ENCODE measurements at places on chromosomes 4 and X.

- no peak for DNase-seq
Observed at GRCh38 chr4:76210452-76210851, 3.2 kb downstream of the SCARB2 start.

GRCh38 chr4:152436384-152436783, 99.5 kb downstream of the FBXW7 start:
- no peak for DNase-seq

- no peak for DNase-seq
Observed at GRCh38 chrX:39473812-39474211, 623.9 kb downstream of the BCOR start.

- DNase-seq = no peak
Observed at GRCh38 chr4:16670727-16671126, 227.7 kb downstream of the LDB2 start.

DNA sequence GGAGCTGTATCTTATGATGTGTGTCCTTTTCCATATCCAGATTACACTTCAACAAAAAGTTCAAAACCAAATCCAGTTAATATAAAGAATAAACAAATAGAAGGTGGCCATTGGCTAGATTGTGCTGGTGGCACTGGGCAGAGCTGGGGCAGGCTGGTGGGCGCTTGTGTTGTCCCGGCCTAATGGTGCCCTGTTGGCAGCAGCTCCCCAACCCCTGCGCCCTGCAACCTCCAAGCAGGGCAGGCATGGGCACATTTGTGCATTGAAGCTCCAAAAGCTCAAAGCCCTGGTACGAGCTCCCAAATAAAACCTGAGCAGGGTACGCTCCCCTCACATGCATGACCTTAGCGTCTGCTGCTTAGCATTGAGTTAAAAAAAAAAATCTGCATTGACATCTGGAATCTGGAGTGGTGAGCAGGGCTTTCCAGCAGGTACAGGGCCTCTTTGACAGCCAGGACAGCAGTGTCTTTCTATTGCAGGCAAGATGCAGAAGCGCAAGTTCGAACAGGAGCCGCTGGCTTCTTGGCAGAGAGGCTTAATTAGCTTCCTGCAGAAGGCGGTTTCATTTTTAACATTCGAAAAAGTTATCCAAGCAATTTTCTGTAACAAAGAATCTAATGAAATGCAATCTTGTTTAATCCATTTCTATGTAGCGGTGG, 25.9 kb upstream of the NYX start:
- no peak for DNase-seq

GRCh38 chr4:3855646-3856045, 89.5 kb downstream of the ADRA2C start:
- DNase-seq = no peak

- no peak for DNase-seq
Observed at GRCh38 chrX:67346667-67347066, 197.2 kb upstream of the AR start.

DNA sequence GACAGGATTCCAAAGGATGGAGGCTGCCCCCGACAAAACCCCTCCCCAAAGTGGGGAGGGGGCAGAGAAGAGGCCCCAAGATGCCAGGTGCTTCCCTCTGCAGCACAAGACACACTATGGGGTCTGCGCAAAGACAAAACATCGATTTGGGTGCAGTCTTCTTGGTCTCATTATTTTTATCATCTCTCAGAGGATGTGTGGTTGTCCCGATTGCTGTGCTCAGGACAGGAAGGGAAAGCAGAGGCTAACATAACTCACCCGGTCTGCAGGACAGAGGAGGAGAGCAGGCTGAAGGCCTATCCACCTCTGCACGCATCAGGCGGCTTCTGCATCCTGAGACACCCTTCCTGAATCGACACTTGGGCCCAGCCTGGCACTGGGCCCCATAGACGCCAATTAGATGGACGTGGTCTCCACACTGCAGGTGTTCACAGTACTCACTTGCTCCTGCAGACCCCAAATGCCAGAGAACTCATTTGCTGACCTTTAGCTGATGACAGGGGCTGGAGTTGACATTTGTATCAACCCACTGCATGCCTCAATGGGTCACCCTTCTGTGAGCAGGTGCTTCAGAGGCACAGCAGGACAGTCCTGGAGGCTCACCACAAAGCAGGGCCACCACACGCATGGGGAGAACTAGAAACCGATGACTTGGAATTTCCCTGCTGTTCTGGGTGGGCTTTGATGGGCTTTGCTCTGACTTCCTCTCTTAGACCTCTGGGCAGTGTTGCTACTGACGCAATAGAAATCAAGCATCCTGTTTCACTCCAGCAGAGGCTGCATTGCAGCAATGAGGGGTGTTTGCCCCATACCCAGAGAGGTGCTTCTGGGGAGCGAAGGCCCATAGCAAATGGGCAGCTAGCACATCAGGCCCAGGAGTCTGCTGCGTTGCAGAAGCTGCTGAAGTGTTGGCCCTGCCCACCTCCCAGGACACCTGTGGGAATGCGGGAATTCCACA, 96.3 kb upstream of the ENPP6 start:
- peak; percentile 12 for DNase-seq

DNA sequence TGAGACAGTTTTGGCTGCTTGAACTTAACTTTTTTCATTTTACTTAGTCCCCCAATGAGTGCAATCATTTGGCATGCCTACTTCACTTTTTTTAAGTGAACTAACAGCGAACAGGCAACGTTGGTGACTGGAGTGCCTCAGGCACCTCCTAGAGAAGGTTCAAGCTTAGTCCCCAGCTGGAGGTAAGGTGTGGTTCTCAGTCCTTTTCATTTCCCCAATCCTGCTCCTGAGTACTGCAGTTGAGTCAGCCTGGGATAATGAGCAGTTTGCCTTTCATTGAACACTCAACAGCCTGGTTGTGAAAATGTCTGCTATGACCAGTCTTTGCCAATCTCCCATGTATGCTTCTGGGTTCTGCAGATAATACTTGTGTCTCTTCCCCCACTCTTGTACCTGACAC, 109.5 kb downstream of the CDKL5 start:
- DNase-seq = no peak

DNA sequence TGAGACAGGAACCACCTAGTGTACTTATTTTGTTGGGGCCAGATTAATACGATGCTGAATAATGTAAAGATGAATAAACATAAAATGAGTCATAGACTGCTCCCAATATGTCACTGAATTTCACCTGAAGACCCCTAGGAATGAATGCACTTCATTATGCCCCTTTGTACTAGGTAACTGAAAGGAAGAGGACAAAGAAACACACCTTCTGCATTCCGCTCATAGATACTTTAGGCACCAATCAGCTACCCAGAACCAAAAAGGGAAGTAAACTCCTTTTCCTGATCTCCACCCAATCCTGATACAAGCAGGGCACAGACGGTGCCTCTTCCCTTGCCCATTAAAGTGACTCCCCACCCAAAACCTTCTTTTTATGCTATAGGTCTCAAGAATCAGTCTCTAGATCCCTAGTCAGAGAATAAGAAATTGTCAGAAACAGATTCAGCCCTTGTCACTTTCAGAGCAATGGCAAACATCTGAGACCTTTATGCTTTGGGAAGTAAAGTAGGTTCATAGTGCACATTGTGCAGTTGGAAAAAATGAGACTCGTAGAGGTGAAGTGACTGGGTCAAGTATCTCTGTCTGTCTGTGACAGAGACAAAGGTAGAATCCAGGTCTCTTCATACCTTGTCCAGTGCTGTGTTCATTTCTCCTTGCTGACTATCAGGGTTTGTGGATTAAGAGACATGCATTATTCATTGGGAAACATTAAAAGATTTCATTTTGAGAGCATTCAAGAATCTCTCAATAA, 2.3 kb downstream of the GPR174 start:
- DNase-seq = no peak

GRCh38 chrX:154443992-154444754, at the start of gene FAM50A:
FAM50A (plus strand) TSS chrX:154444141; CDS start chrX:154444236, 95 bp downstream.
- DNase-seq = no peak

- no peak for DNase-seq
Observed at GRCh38 chr4:41258783-41259182, 2.1 kb downstream of the UCHL1 start.

DNA sequence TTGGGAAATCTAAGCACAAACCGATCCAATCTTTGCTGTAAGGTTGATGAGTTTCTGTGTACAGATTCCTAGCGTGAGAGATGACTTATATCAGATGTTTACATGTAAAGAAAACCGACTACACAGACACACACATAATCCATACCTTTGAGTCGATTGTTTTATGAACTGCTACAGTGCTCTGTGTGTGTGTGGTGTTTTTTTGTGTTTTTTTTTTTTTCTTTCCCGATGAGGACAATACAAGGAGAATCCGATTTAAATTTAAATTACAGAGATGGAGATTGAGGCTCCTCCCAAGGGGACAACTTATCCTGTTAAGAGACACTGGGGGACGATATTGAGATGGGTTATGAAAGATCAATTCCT, 461 bp upstream of the SLC9A6 start:
- DNase-seq = no peak

- no peak for DNase-seq
Observed at GRCh38 chr4:169649545-169650226, 29.3 kb downstream of the CLCN3 start.

- DNase-seq = no peak
Observed at GRCh38 chrX:120290107-120290506, 21.2 kb downstream of the TMEM255A start.

- DNase-seq = no peak
Observed at GRCh38 chrX:13260598-13260997, 59.3 kb downstream of the ATXN3L start.

GRCh38 chr4:8015512-8015911, 75.9 kb upstream of the AFAP1 start:
- DNase-seq = no peak

- no peak for DNase-seq
Observed at GRCh38 chr4:12747154-12747553, 737.0 kb downstream of the RAB28 start.

- DNase-seq = no peak
Observed at GRCh38 chrX:2371026-2371711, 129.6 kb downstream of the DHRSX start.

- no peak for DNase-seq
Observed at GRCh38 chr4:41360214-41360920, 103.6 kb downstream of the UCHL1 start.

DNA sequence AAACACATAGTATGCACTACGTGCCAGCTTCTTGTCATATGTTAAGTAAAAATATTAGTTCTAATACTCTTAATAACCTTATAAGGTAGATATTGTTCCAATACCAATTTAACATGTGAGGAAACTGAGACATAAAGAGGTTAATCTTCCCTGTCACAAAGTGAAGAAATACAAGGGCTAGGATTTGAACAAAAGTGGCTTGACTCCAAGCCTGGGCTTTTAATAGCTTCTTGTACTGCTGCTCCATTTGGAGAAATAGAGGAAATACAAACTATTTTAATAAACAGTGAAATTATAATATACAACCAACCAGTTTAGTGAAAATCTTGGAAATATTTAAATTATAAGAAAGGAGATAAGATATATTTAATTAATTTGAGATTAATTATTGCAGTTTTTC, 33.2 kb downstream of the TLL1 start:
- no peak for DNase-seq

DNA sequence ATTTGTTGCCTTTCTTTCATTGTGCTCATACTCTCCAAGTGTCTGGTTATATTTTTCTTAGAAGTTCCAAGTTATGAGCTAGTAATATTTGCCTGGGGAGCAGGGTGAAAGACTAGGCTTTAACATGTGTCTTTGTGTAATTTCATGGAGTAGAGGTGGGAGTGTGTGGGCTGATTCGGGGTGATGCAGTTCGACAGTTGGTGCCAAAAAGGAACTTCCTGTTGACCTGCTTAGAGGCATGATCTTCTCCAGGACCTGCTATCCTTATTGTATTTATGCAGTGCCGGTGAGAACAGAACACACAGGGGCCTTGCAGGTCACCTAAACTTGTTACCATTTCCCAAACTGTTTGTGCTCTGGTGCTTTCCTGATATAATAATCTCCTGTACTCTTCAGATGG, 21.2 kb downstream of the USP53 start:
- DNase-seq = no peak

GRCh38 chr4:113336556-113336955, 287.1 kb downstream of the ANK2 start:
- DNase-seq = no peak

GRCh38 chrX:14028473-14028872, 1.2 kb downstream of the GEMIN8 start:
- no peak for DNase-seq

DNA sequence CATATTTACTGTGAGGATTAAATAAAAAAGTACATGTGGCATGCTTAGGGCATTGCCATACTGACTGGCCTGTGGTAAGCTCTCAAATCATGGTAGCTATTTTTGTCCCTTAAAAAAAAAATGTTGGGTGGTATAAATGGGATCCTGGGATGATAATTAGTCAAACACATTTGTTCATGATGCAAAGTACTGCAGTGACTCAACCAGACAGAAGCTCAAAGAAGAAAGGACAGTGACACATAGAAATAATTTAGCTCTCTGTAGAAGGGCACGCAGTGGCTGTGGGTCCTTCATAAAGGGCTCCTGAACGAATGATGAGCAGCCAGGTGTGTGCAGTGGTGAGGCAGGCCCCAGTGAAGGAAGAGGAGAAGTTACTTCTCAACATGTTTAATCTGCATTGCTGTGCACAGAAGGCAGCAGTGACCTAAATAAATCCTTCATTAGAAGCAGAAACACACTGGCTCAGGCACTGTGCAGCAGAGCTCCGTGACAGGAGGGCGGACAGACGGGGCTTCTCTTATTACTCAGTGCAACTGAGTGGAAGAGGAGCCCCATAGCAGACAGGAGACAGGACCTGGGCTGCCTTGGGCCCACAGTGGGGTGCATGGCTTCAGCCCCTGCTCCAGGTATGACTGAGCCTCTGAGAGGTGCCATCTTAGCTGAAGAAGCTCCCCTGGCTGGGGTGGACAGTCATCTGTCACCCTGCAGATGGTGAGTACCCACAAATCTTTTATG, 20.3 kb downstream of the HS3ST1 start:
- DNase-seq = no peak

DNA sequence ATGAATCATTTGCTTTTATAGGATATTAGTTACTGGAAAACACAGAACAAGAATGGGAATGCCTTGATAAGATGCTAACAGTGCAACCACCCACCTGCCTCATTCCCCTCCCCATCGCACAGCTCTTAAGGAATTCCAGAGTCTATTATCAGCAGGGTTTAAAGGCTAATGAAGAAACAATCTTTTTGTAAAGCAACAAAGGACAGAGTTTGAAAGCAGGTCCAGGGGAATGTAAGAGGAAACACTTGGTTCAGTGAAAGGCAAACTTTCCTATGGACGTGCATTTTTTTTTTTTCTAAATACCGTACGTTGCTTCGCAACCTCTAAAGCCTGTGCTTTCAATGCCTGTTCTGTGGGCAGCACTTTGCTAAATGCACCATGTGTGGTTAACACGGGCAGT, 92.5 kb downstream of the GPR50 start:
- DNase-seq = no peak

DNA sequence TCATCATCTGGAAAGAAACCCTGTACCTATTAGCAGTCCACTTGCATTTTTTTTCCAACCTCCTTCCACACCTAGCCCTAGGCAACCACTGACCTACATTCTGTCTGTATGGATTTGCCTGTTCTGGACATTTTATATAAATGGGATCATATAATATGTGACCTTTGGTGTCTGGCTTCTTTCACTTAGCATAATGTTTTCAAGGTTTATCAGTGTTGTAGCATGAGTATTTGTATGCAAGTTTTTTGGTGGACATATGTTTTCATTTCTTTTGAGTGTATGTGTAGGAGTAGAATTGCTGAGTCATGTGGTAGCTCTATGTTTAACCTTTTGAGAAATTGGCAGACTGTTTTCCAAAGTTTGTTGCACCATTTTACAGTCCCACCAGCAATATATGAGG, 198.6 kb downstream of the CEP135 start:
- DNase-seq = no peak

GRCh38 chrX:106467422-106467821, 144.4 kb upstream of the RADX start:
- no peak for DNase-seq
